Kidney tubule cell (primary cell): ENCODE measurements at places on chromosomes 1 and 21.
A peak's percentile ranks its signal among the peaks of the same experiment; 100 is the strongest.

GRCh38 chr1:227318016-227318852 lies at the start of gene CDC42BPA:
TSS of gene CDC42BPA (minus strand) at chr1:227318492. CDS start at chr1:227317182, 1,310 bp downstream.
- peak; percentile 91 for DNase-seq

DNA sequence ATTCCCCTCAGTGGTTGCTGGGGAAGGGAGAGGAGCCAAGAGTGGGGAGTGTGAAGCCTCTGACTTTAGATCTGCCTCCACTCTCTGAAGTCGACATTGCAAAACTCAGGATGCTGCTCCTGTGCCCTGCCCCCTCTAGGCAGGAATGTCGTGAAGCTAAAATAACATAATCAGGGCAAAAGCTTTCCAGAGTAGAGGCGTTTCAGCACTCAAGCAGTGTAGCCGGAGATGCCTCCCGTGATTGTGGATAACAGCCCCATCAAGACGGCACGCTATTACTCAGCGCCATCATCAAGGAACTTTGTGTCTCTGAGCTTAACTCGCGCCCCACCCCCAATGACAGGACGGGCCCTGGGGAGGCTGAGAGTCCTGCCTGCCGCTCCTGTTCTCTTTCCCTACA lies 60.0 kb downstream of the FBXO2 start:
- DNase-seq = no peak

DNA sequence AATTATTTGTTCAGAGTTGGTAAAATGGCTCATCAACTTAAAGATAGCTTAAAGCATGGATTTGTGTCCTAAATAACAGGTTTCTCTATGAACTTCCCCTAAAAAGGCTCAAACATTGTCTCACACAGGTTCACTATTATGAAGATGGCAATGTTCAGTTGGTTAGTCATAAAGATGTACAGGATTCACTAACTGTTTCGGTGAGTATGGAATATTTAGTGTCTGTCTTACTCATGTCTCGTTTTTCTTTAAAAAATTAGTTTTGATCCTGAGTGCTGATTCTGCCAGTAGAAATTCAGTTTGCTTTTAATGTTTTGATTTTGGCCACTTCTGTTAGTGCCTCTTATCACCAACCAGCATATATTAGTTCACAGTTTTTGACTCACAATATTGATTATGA lies 7.5 kb upstream of the MOV10 start:
- no peak for DNase-seq

DNA sequence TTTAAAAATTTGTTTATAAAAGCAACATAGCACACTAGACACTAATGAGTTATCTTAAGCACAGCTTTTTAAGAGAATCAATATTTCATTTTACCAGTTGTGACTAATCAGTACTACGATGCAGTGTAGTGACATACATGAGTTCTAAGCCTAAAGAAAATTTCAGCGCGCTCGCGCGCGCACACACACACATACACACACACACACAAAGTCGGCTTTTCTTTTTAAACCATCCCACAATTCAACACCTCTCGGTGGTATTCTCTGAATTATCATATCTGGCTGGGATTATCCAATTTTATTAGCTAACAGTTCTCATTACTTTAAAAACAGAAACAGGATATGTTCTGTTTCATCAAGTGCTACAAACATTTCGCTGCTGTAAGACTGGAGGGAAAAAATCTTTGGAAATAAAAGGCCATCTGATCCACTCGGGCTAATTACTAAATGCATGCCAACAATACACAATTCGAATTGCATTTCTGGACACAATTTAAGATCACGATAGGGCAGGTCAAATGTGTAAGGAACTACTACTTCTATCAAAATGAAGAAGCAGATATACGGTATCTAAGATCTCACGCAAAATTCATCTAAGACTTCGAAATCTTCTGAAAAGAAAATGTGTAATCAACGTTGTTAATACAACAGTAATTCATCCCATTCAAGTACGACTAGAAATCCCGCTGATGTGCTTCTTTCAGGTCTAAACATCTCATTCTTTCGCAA lies 1.2 kb downstream of the TUT4 start:
- DNase-seq = peak; percentile 50

DNA sequence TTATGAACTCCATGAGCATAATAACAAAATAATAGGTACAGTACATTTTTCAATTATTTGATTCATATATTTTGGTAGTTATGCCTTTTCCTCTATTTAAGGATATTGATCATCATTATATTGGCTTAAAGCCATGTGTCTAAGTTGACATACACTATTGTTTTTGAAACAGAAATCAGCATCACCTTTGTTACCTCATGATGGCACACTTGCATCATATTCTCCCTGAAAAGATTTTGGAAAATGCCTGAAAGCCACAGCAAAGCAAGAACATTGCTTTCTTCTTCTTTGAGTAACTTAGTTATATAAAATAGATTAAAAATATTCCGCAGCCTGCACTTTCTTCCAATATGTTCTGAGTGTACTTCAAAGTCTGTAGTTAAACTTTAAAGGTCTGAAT lies 33.3 kb downstream of the TMPRSS15 start:
- no peak for DNase-seq

GRCh38 chr1:4022715-4023114 lies 122.6 kb upstream of the C1orf174 start:
- DNase-seq = no peak

- peak; percentile 56 for DNase-seq
Measured at GRCh38 chr1:48203287-48203900, 19.1 kb upstream of the SLC5A9 start.

DNA sequence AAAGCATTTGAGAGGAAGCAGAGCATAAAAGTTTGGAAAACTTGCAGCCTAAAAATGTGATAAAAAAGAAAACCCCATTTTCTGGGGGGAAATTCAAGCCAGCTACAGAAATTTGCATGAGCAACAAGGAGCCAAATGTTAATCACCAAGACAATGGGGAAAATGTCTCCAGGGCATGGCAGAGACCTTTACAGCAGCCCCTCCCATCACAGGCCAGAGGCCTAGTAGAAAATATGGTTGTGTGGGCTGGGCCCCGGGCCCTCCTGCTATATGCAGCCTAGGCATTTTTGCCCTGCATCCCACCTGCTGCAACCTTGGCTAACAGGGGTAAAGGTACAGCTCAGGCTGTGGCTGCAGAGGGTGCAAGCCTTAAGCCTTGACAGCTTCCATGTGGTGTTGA lies 299.6 kb upstream of the NCAM2 start:
- DNase-seq = no peak

DNA sequence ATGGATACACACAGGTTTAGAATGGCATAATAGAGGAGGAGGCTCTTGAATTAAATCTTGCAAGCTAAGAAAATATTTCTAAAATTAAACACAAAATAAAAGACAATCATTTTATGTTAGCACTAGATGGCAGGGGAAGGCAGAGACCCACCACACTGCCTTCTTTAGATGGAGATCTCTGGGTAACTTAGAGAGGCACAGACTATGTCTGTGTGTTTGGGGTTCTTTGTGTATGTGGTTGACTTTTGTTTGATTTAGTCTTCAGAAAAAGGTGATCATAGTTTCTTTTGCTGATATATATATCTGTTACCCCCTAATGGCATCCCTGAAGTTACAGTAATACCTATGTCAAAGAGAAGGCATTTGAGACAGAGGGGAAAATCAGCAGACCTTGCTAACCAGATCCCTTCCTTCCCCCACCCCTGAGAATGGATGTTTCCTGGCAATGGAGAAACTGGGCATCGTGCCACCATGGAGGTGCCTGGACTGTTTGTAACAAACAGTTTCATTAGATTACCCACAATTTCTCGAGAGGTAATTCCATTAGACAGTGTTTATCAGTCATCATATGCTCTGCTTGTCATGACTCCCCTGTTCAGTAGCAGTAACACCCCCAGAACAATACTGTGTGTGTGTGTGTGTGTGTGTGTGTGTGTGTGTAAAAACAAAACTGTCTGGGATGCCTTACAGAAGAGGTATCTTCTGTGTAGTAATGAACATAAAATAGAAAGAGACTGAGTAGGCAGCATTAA lies 228.3 kb upstream of the DEPDC1 start:
- peak; percentile 56 for DNase-seq

DNA sequence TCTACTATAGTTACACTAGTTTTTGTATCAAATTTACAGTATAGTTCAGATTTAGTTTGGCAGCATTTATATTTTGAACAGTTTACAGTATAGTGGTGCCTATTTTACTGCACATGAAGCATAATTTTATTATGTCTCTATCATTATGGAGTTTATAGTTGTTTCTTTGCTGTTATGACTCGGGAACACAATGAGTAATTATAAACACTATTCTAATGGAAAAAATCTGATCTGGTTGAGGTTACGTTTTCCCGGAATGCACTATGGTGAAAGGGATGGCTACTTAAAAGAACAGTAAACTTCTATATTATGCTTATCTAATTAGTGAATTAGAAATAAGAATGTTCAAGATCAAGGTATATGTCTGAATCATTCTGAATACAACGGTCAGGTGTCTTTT lies 10.6 kb downstream of the LCA5L start:
- no peak for DNase-seq

- DNase-seq = no peak
Measured at GRCh38 chr1:223716302-223716862, 4.0 kb downstream of the CAPN2 start.

DNA sequence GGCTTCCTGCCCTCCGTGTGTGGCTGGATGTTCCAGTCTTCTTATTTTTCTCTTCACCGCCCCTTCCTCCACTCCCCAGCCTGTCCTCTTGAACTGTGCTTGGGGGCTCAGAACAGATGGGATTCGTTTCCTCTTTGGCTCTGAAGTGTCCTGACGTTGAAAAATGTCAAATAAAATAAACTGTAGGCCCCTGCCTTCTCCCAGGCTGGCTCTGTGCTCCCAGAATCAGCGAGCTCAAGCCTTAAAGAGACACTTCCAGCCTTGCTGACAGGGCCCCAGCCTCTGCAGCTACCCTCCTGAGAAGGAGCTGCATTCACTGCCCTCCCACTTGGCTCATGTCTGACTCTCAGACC lies 104.2 kb upstream of the IPO9 start:
- DNase-seq = no peak

DNA sequence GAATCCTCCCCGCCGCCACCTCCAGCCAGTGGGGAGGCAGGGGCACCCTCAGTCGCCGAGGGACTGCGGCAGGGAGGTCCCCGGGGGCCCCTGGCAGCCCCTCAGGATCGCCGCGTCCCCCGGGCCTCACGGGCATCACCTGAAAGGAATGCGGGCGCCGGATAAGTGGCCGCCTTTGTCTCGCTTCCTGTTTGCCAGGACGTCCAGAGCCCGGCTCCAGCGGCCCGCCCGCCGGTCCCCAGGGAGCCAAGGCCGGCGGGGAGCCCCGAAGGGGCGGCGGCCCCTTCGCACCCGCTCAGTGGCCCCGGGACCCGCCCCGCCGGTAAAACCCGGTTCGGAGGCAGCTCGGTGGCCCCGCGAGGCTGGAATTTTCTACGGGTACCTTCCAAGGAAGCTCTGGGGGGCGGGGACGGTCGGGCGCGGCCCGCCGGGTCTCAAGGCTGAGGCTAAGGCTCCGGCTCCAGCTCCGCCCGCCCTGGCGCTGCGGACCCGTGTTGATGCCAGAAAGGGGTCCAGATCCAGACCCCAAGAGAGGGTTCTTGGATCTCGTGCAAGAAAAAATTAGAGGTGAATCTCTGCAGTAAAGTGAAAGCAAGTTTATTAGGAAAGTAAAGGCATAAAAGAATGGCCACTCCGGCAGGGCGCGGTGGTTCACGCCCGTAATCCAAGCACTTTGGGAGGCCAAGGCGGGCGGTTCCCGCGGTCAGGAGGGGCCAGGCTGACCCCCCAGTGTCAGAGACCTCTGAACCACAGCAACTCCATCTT lies 12.6 kb downstream of the TINAGL1 start:
- DNase-seq = peak; percentile 60

GRCh38 chr1:184975208-184975870 lies 1.0 kb upstream of the NIBAN1 start:
- DNase-seq = no peak

DNA sequence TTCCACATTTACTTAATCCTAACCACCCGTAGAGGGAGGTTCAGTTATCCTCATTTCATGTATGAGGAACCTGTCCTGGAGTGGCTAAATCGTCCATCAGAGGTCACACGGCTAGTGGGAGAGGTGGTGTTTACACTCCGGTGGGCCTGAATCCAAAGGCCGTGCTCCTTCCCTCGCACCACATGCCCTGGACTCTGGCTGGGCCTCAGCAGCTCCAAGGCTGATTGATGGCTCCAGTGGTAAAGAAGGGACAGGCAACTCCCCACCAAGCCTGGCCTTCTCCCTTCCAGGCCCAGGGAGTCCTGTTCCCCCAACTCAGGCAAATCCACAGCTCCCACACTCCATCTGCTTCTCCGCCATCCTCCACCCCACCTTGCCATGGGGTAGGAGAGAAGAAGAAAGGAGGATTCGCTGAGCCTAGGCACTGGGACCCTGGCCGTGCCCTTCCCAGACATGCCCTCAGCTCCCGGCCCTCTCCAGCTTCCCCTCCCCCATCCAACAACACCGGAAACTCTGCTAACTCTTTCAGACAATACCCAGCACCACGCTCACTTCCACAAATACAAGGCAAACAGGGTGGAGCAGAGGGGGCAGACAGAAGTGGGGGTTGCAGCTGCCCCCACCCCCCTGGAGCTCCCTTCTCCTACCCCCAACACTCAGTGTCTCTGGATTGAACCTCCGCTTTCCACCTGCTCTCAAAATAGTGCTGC lies 10.9 kb downstream of the ARHGEF2 start:
- DNase-seq = no peak

GRCh38 chr1:150102986-150103385 lies 35.4 kb downstream of the VPS45 start:
- DNase-seq = no peak

DNA sequence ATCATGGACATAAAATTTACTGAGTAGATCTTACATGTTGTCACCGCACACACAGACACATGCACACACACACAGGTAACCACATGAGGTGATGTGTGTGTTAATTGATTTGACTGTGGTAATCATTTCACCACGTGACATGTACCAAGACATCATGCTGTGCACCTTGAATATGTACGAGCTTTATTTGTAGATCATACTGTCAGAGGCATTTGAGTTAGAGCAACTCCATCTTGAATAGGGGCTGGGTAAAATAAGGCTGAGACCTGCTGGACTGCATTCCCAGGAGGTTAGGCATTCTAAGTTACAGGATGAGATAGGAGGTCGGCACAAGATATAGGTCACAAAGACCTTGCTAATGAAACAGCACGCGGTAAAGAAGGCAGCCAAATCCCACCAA lies 31.7 kb upstream of the TRIM17 start:
- DNase-seq = no peak
